ENCODE measurements at places on chromosomes 6 and 20.

GRCh38 chr6:160132297-160132637 lies 10.7 kb downstream of the SLC22A1 start:
- no peak for DNase-seq

DNA sequence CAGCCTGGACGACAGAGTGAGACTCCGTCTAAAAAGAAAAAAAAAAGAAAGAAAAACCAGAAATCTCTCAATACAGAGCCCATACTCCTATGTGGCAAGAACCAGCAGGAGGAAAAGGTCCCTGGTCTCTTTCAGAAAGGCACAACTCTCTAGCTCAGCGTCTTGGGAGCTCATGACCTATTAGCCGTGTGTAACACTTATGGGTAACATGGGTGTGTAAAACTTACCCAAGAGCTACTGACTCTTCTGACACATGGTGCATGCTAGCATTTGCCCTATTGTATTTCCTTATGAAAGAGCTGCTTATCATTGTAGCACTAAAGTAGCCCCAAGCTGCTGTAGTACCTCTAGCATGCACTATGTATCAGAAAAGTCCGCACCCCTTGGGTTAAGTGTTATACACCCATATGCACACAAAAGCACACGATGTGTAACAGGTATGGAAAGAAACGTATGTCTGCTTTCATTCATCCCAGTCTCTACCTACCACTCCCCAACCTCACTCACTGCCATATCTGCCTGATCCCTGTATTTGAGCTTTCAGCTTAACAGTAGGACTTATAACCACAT lies 85.4 kb downstream of the ZMYND8 start:
- no peak for DNase-seq

GRCh38 chr6:114172576-114173260 lies 170.1 kb downstream of the HS3ST5 start:
- DNase-seq: no peak

GRCh38 chr20:13166437-13166836 lies 54.6 kb upstream of the ISM1 start:
- no peak for DNase-seq

DNA sequence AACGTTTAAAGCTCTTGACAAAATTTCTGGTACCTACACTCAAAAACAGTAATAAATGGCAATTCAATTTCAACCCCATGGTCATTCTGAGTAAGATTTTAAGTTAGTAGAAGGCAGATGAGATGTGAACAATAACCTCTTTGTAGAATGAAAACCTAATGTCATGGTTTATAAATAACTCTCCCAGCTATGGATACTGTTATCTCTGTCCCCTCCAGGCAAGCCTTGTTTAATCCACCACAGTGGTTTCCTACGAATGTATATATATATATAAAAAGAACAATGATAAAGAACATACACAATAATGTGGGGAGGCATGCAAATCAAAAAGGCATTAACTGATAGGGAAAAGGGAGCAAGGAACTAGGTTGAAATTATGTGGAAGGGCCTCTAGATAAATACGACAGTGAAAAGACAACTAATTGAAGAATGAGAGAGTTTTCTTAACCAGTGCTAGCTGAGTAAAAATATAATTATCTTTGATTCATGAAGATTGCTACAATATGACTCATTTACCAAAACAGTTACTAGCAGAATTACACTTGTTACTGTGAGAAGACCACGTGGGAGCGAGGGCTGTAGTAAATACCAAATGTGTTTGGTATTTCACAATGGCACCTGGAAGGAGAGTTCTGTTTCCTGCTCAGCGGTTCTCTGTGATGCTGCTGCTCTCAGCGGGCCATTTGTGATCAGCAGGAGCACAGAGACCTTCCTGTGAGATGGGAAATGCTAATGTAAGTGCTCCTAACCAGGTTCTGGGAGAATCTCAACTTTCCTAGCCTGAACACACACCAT lies 173.7 kb downstream of the MBOAT1 start:
- DNase-seq: no peak

GRCh38 chr6:38552121-38552520 lies 87.6 kb downstream of the BTBD9 start:
- no peak for DNase-seq

GRCh38 chr6:31396422-31397152 lies 6.8 kb upstream of the MICA start:
- peak; percentile 72 for DNase-seq

- no peak for DNase-seq
These were observed 97.6 kb downstream of the PKHD1 start for GRCh38 chr6:51989789-51990188.

GRCh38 chr6:10140824-10141223 lies 274.1 kb downstream of the TFAP2A start:
- no peak for DNase-seq

- no peak for DNase-seq
These were observed 76.7 kb upstream of the FOXO3 start for GRCh38 chr6:108484016-108484415.

DNA sequence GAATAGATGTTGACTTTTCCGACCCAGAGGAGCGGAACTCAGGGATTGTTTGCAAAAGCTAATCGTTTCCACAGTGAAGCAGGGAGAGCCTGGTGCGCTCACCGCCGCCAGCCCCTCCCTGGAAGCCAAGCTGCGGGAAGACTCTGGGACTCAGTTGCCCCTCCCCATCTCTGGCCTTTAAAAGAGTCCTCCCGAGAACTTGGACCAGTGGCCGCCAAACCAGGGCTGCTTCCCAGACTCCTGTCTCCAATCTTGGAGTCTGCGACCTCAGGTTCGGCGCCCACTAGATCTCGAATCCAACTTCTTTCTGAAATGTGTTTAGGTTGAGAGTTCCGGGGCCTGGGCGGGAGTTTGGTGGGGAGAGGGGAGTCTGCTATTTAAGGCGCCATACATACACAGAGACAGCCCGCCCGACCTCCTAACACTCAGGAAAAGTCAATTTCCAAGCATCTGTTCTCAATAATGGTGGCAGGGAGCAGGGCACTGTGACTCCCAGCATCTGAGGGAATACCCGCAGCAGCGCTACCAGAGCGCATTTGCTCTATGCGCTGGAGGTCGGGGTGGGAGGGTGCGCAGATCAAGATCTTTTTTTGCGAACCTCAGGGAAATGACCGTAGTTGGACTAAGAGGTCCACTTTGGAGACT lies 800 bp upstream of the GRIK2 start:
- DNase-seq: no peak

DNA sequence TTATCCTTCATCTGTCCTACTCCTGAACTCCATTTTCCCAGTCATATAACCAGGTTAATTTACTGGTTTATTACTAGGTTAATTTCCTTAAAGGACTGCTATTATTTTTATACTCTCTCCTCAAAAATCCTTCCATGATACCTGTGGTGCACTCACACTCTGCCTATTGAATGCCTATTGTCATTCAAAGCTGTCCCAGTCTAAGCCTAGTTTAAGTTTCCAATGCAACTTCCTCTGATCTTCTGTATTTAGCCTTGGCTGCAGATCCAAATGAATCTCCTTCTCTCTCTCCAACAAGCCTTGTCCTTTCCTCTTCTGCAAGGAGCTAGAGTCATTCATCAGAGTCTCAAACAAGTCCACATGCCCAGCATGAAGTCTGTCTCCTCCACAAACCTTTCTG lies 41.3 kb upstream of the ADGRF5 start:
- DNase-seq: no peak

GRCh38 chr20:25252686-25253421 lies 5.0 kb downstream of the PYGB start:
- DNase-seq: no peak

DNA sequence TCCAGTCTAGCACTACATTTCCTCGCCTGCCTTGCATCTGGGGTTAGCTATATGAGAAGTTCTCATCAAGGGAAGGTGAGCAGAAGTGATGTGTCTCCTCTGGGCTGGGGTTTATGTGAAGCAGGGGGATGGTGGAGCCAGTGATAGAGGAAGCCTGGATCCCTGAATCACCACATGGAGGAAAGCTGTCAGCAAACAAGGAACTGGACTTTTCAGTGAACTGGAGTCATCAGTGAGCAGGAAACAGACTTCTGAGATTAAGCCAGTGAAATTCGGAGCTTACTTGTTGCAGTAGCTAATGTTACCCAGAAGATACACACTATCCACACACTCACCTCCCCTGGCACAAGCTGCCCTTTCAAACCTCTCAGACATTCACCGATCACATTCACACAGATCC lies 13.4 kb upstream of the TOX2 start:
- DNase-seq: no peak

- no peak for DNase-seq
These were observed 212.0 kb upstream of the DTNBP1 start for GRCh38 chr6:15874821-15875220.

DNA sequence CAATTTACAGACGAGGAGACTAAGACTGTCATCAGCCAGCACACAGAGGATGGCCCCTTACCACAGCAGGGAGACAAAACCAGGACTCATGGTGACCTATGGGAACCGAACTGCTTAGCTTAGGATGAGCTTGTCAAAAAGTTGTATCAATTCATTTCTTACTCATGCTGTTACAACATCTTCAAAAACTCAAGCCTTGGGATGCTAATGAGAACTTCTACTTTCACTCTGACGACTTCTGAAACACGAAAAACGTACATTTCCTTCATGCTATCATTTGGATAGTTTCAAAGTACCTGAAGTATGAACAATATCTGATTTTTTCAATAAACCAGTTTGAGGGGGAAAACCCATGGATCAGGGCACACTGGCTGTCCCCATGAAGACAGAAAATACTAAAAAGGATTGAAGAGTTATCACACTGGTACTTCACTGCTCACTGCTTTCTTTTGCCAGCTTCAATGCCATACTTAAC lies 31.9 kb downstream of the HIVEP2 start:
- no peak for DNase-seq

- no peak for DNase-seq
These were observed 269.8 kb downstream of the CDC5L start for GRCh38 chr6:44657206-44657819.

DNA sequence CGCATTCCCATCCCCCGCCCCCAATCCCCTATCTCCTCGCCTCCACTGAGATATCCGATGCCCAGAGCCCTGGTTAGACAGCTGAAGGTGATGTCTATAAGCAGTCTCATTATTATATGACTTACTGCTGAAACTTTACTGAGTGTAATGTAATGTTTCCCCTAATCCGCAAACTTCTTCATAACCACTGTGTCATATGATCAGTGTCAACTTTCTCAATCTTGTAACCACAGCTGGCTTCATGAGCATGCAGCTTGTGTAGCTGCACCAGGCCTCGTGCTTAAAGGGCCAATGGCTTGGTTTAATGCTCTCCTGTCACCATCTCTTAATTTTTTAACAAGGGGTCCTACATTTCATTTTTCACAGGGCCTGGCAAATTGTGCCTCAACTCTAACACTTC lies 8.1 kb downstream of the ASIP start:
- DNase-seq: no peak

DNA sequence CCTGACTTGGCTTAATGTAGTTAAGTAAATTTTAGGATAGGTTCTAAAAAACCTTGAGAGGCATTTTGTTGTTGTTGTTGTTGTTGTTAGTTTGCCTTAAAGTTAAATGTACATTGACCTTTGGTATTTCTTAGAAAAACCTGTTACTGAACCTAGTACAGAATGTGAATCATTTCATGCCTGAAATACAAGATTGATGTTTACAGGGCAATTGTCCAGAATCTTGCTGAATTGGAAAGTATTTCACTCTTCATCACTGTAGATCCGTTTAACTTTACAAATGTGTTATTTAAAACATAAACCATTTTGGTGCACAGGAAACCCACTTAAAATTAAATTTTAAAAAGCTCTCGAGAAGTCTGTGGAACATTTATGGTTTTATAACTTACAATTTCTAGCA lies 75.0 kb downstream of the CEP57L1 start:
- no peak for DNase-seq

GRCh38 chr20:36315545-36316351 lies 9.6 kb downstream of the DLGAP4 start:
- no peak for DNase-seq

DNA sequence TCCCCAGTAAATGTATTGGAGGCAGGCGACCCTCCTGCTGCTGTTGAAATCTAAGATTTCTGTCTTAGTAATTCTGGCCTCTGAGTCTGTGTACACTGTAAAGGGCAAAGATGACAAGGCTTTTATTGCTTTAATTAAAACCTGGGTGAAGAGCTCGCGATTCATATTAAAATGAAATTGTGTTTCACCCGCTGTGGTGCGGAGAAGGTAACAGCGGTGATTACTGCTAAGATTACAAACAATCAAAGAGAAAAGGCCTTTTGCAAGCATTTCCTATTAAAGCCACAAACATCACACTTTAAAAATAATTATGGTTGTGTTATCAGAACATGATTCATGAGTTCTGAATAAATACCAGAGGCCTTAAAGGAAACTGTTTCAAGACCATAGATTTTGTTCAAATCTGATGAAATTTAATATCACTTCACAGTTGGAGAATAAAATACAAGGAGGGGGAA lies 69.3 kb downstream of the TOX2 start:
- DNase-seq: no peak

DNA sequence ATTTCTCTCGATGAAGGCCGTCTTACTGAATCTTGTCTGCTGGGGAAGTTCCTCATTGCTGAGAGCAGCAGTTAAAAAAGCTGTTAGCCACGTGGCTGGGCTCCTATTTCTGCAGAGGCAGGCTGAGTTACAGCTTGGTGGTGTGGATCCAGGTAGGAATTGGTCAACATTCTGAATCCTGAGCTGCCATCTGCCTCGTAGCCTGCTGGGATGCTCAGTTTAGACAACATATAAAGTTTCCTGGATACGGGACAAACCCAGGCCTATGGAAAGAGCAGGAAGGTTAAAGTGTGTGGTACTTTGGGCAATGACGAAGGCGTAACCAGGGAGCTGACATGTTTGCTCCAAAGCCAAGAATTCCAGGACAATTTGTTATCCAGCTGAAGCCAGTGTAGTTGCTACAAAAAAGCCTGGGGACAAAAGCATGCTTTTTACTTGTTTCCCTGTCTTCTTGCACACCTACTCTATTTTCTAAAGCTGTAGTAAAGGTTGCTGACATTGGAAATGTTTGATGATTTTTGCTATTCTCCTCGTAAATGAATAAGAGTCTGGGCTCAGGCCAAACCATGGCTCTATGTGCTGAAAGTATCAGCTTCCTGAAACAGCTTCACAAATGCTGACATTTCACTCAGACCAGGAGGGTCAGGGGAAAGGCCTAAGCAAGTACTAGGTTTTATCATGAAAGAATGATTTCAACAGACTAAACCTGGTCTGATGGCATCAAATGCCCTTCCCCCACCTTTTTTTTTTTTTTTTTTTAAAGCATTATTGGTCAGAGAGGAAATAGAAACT lies 12.4 kb upstream of the MYLK2 start:
- no peak for DNase-seq

- no peak for DNase-seq
These were observed 9.0 kb upstream of the STK38 start for GRCh38 chr6:36556281-36556680.

GRCh38 chr6:144661116-144661806 lies 376.1 kb downstream of the UTRN start:
- no peak for DNase-seq

- no peak for DNase-seq
These were observed 53.6 kb upstream of the FYN start for GRCh38 chr6:111926731-111927302.

- no peak for DNase-seq
These were observed 151.7 kb downstream of the KIF6 start for GRCh38 chr6:39573541-39573940.

Data from activated CD8-positive, alpha-beta memory T cell treated with anti-CD3 and anti-CD28 coated beads for 4 hours (primary cell).